ENCODE measurements at places on chromosomes 2 and 18.

- DNase-seq = no peak
Observed at GRCh38 chr18:60070631-60071030, 170.8 kb downstream of the PMAIP1 start.

DNA sequence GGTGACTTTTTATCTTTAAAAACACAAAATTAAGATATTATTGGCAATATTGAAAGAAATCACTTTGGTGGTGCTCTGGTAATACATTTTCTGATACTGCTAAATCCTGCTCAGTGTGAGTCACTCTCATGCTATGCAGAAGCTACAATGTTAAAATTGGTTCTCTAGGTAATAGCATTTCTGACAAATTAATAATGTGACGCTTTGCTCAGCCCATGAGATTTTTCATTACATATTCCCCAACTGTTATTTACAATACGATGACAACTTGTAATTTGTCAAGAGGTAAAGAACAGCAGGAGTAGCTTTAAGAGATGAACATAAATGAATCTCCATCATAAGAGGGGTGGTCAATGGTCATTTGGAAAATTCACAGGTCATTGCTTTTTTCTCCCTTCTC is 573.6 kb downstream of the TMEM182 start:
- no peak for DNase-seq

GRCh38 chr2:239277401-239278085 is 123.3 kb downstream of the HDAC4 start:
- no peak for DNase-seq

GRCh38 chr2:199092419-199092818 is 365.3 kb downstream of the SATB2 start:
- DNase-seq = no peak

DNA sequence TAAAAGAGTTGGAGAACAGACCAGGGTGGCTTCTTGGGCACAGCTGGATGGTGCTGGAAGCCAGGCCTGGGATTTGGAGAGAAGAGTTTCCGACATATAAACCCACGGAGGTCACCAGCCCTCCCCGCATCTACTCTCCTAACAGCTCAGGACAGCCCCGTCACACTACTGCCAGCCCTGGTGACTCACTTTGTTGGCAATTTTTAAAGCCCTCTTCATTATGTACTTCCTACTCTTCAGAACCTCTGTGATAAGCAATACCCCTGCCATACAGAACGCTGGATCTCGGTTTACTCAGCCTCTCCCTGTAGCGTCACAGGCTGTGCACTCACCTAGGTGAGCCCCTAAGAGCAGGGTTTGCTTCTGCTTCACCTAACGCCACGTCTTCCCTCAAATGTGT is 48.1 kb downstream of the ID2 start:
- DNase-seq = no peak

GRCh38 chr18:3281456-3282400 is 19.8 kb downstream of the MYL12B start:
- DNase-seq = peak; percentile 42

DNA sequence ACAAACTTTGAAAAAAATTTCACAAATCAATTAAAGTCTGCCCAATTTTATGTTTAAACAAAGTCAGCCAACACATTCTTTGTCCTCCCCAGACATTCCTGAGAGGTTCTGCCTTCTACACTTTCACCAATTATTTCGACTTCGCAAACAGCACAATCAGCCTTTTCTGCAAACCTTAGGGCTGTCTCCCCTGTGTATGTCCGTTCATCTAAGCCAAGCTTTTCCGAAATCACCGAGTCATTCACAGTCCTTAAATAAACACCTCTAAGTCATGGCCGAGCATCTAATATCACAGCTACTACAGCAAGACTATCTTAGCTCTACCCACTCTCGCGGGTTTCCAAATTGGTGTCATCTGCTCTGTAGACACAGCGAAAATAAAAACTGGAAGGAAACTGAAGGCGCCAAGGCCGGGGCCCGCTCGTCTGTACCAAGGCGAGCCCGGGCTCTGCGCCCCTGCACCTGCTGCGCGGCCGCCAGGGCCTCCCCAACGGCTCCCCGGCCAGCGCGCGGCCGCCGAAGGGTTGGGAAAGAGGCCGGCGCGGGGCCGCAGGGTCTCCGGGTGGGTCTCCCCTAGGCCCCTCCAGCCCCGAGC is 730 bp downstream of the ODC1 start:
- no peak for DNase-seq

- DNase-seq = no peak
Observed at GRCh38 chr2:130808482-130809268, 28.0 kb upstream of the ARHGEF4 start.

- no peak for DNase-seq
Observed at GRCh38 chr2:38099099-38100028, 23.4 kb upstream of the CYP1B1 start.

- no peak for DNase-seq
Observed at GRCh38 chr2:60746318-60746717, 9.8 kb upstream of the PAPOLG start.

DNA sequence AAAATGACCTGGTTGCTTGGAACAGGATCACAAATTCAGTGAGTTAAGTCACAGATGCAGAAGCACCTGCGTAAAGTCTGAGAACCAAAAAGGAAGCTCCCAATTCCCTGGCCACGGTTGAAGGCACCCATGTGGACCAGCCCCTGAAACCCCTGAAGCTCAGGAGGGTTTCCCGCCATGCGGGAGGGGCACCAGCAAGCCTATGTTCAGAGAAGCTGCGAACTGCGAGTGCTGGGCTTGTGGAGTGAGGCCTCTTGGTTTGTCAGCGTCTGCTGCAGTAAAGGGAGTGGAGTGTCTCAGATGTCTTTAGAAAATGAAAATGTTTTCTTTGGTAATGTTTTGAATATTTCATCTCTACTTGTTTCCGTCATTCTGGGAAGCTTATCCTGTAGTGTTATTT is 16.1 kb upstream of the ACKR3 start:
- DNase-seq = no peak

- DNase-seq = no peak
Observed at GRCh38 chr2:239806276-239806675, 218.9 kb downstream of the NDUFA10 start.

DNA sequence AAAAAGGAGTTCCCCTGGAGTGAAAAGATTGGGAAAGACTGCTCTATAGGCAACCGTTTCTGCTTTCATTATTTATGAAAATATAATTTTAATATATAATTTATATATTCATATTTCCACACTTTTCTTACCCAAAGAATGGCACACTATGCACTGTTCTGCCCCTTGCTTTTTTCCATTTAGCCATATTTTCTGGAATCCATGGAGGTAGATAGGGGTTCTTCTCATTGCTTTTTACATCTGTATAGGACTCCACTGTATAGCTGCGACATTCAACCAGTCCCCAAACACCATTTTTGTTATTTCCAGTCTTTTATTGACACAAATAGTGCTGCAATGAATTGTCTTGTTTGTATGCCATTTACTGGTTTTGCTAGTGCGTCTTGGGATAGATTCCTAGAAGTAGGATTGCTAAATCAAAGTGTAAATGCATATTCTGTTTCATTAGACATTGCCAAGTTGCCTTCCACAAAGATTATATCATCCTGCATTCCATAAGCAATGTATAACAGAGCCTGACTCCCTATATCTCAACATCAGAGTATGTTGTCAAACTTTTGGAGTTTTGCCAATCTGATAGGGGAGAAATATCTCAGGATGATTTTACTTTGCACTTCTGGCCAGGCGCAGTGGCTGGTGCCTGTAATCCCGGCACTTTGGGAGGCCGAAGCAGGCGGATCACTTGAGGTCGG is 26.6 kb upstream of the TCF7L1 start:
- no peak for DNase-seq

DNA sequence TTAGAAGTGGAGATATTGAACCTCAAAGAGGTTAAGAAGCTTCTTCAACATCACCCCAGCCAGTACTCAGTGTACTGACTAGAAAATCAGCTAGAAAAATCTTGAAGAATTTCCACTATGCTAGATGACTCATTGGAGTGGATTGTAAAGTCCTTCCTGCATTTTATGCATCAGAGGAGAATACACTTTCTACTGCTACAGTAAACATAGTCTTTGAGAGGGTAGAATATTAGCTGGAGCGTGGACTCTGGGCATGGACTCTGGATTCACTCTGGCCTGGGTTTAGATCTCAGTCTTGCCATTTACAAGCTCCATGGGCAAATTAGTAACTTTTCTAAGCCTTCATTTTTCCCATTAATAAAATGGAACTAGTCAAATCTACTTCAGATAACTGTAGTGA is 215.9 kb downstream of the IRS1 start:
- no peak for DNase-seq

DNA sequence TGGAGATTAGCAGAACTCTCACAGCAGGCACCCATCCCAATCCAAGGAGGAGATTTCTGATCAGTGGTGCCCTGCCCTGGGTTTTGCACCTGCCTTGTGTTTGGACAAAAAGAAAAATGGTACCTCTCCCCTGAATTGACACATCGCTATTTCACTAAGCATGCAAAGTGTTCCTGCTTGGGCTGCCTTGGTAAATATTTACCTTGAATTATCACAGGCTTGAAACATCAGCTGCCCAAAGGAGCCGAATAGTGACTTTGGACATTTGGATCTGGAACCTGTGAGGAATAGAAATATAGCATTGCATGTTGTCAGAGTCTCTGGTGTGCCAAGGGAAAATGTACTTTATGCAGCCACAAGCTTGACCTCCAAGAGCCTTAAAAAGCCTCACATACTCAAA is 926.4 kb upstream of the FANCL start:
- DNase-seq = peak; percentile 63

GRCh38 chr18:13984080-13984479 is 68.7 kb upstream of the MC2R start:
- no peak for DNase-seq

DNA sequence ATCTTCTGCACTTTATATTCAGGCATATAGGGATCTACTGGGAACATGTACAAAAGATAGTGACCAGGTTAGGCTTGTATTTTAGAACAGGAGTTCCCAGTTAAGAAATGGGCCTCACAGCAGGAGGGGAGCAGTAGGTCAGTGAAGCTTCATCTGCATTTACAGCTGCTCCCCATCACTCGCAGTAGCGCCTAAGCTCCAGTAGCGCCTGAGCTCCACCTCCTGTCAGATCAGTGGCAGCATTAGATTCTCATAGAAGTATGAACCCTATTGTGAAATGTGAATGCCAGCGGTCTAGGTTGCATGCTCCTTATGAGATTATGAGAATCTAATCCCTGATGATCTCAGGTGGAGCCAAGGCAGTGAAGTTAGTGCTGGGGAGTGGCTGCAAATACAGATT is 224.4 kb upstream of the CYRIA start:
- DNase-seq = no peak

GRCh38 chr2:170073288-170073687 is 104.7 kb upstream of the MYO3B start:
- DNase-seq = no peak

DNA sequence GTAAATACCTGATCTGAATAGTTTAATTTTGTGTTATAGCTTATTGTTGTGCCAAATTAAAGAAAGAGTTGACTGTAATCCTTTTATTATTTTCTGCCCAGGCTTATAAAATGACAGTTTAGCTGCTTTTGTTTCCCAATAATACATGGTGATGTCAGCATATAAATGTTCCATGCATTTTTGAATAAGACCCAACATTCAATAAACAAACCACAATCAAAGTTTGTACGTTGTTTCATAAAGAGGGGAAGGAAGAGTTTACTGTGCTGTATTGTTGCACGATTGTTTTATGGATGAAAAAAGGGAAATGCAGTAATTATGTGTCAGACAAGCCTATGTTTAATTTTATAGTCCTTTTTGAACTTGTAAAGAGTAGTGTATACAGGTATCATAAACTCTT is 177.2 kb upstream of the SCN7A start:
- DNase-seq = no peak

GRCh38 chr2:176137906-176138305 is 8.4 kb downstream of the HOXD8 start:
- no peak for DNase-seq

DNA sequence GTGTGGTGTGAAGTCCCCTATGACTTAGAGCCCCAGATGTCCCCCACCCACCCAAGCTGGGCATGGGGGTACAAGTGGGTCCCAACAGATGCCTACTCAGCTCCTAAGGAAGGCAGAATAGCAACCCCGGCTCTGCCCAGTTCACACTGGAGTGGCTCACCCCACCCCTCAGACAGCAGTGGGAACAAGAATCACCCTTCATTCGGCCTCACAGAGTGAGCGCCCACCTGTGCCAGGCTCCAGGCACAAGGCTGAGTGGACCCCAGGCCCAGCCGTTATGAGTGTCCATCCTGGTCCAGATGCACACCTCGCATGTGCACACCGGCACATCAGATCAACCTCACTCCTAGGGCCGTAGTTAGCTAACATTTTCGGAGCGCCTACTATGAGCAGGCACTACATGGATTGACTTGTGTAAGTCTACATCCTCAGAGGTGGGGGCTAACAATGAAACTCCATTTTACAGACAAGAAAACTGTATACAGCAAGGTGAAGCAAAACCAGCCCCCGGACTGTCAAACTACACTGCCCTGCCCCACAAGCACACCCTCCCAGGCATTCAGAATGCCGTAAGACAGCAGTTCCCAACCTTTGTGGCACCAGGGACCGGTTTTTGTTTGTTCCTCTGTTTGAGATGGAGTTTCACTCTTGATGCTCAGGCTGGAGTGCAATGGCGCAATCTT is 2.8 kb upstream of the ASTL start:
- DNase-seq = no peak

- DNase-seq = no peak
Observed at GRCh38 chr2:9428965-9429577, 5.6 kb downstream of the CPSF3 start.

DNA sequence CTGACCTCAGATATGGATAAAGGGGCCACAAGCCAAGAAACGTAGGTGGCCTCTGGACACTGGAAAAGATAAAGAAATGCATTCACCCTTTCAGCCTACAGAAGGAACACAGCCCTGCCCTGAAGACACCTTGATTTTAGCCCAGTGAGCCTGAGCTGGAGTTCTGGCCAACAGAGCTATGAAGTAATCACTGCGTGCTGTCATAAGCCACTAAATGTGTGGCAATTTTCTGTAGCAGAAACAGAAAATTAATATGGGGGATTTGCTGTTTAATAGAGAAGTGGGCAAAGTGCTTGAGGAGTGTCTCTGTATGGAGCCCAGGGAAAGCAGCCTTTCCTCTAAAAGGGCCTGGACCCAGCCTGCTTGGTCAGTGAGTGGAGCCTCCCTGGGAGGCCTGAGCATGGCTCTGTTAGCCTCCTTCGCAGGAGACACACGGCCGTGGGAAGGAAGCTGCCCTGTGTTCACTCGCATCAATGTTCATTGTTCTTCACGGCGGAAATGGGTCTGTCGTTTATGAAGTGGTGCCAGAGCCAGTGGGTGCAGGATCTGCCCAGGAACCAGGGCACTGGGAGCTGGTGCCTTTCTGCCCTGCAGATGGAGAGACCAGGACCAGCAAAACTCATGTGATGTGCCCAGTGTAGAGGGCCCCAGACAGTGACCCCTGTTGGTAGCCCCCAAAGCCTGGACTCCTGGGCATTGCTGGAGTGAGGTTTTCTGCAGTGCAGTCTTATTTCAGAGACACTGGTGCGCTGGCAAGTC is 268.9 kb downstream of the NDUFA10 start:
- no peak for DNase-seq

- no peak for DNase-seq
Observed at GRCh38 chr2:191631754-191632153, 46.2 kb upstream of the NABP1 start.

DNA sequence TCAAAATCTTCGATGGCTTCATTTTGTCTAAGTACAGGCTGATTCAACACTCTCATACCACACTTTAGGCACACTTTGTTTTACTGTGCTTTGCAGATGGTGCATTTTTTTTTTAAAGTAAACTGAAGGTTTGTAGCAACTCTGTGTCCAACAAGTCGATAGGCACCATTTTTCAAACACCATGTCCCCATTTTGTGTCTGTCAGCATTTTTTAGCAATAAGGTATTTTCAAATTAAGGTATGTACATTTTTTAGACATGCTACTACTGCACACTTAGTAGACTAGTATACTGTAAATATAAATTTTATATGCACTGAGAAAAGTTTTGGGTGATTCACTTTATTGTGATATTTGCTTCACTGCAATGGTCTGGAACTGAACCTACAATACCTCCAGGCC is 44.4 kb downstream of the ORC4 start:
- no peak for DNase-seq

All from NCI-H1092 (cell line).